ENCODE measurements at places on chromosomes 11 and 22.

- DNase-seq = peak; percentile 12
Measured at GRCh38 chr11:117230999-117231841, 653 bp downstream of the PCSK7 start.

- DNase-seq = no peak
Measured at GRCh38 chr22:35601743-35602615, 15.2 kb downstream of the MB start.

DNA sequence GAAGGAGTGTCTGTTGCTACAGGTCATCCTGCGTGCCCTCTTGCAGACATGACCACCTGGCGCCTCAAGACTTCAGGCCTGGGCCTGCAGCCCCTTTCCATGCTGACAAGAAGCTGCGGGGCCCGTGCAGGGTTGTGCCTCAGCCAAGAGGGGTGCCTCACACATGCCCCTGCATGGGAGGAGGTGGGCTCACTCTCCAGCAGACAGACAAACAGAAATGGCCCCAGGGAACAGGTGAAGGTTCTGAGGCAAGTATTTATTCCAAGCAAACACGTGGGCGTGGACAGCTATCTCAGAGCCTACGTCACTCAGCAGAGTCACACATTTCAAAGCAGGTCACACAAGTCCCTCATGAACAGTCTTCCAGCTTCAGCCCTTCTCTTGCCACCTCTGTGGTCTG, 5.9 kb upstream of the SYCE3 start:
- no peak for DNase-seq

GRCh38 chr11:90805172-90805571, 582.3 kb upstream of the CHORDC1 start:
- DNase-seq = no peak

DNA sequence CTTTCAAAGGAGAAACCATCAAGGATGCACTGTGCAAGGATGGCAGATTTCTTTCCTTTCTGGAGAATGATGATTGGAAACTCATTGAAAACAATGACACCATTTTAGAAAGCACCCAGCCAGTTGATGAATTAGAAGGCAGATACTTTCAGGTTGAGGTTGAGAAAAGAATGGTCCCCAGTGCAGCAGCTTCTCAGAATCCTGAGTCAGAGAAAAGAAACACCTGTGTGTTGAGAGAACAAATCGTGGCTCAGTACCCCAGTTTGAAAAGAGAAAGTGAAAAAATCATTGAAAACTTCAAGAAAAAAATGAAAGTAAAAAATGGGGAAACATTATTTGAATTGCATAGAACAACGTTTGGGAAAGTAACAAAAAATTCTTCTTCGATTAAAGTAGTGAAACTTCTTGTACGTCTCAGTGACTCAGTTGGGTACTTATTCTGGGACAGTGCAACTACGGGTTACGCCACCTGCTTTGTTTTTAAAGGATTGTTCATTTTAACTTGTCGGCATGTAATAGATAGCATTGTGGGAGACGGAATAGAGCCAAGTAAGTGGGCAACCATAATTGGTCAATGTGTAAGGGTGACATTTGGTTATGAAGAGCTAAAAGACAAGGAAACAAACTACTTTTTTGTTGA, 9.8 kb downstream of the FAM111A start:
- DNase-seq = no peak

DNA sequence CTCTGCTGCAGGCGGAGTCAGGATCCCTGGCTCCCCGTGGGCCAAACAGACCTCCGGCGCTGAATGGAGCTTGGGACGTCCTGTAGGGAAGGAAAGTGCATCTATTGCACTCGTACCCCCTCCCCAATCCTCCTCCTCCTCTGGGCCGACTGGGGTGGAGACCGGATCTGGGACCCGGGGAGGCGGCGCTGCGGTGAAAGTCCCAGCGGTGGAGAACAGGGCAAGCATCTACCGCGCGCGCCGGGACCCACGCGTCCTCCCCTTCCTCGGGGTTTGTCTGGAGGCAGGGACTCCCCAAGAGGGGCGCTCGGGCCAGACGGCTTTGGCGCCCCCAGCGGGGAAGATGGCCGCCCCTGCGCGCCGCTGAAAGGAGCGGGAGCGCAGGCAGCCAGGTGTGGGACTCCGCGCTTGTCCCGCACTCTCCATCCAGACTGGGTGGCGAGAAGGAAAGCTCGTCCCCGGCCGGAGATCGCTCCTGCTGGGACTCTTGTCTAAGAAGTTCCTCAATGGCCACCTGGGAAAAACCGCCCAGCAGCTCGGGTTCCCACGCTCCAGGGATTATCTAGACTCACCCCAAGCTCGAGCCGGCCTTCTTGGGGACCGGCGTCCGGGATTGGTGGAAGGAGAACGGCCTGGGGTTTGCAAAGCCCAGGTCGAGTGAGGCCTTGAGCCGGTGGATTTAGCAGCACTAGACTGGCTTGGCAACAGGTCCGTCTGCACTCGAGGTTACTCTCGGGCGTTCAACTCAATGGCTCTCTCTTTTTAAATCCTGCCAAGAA, 718 bp downstream of the FADS2 start:
- DNase-seq = peak; percentile 61

GRCh38 chr11:134063124-134063495, 5.8 kb upstream of the JAM3 start:
- no peak for DNase-seq

GRCh38 chr11:72045849-72046248, 34.5 kb downstream of the NUMA1 start:
- no peak for DNase-seq

GRCh38 chr22:47230741-47231140, 468.3 kb downstream of the TBC1D22A start:
- DNase-seq = no peak

DNA sequence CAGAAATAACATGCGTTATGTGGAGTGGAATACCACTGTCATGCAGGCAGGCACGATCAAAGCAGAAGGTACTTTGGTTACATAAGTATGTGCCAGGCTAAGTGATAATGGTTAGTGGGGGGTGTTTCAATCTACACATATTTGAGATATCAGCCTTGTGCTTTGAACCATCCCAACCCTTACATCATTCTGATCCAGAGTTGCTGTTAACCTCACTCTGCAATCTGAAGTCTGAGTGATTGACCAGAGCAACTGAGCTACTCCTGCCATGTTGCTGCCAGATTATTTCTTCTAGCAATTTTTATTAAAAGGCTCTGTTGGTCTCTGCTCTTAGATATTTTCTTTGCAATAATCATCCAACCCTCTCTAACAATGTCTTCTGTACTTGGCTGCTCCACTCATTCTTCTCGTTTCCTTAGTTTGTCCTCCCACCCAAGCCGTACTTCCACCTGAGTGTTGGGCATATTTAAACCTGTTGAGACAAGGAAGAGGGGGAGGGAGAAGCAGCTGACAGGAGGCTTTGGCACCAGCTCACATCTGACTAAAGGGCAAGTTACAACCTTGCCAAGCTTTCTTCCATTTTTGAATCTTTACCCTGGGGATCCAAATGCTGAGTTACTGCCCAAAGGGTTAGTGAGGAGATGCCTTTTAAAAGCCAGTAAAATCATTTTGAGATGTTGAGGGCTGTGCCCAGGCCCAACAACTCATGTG, 114.1 kb upstream of the SESN3 start:
- DNase-seq = no peak

DNA sequence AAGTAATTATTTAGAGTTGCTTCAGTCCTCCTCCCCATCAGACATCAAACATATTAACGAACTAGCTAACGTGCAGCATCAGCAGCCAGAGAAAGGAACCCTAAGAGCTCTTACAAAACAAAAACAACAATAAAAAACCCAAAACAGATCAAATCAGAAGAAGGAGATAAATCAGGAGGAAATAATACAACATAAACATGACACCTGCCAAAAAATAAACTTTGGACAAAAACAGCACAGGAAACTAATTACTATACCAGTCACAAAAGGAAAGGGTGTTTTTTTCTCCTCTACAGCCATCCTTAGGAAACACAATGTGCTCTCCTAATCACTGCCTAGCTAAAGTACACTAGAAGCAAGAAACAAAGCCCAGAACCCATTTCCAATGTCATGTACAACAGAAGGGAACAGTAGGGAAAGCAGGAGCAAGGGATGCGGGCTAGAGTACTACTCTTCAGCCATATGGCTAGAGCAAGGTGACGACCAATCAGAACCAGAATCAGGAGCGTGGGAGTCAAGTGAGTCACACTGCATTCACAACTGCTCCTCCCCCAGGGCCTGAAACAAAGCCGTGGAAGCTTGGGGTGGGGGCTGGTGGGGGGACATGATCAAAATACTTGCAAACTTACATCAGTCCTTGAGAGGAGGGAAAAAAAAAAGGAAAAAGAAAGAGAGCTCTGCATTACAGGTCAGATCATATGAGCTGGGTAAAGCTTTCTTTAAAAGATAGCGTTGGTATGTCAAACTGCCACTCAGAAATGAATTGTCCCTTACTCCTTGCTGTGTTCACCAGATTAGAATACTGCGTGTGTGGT, 60.4 kb downstream of the LARGE2 start:
- peak; percentile 33 for DNase-seq

- DNase-seq = no peak
Measured at GRCh38 chr22:32106930-32107329, 52.2 kb downstream of the C22orf42 start.

DNA sequence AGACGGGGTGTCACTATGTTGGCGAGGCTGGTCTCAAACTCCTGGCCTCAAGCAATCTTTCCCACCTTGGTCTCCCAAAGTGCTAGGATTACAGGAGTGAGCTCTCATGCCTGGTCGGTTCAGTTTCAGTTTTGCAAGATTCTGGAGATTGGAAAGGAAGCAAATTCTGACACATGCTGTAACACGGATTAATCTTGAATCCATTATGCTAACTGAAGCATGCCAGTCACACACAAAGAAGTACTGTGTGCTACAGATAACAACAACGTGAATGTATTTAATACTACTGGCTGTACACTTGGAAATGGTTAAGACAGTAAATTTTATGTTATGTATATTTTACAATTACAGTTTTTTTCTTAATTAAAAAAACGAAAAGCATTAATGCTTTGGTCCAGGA, 107.6 kb downstream of the MED15 start:
- no peak for DNase-seq

DNA sequence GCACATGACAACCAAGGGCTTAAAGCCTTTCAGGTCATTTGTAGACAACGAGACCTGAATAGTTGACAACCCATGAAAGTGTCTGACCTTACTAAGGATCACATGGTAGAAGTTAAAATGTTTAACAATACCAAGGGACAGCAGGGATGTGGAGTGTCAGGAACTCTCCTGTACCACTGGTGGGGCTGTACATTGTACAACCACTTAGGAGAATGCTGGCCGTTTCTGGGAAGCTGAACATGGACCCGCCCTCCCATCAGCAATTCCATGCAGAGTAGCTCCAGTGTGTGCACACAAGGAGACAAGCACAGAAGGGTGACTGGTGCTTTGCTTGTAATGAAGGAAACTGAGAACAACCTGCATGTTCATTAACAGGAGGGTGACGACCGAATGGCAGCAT, 162.9 kb downstream of the MPPED1 start:
- no peak for DNase-seq

DNA sequence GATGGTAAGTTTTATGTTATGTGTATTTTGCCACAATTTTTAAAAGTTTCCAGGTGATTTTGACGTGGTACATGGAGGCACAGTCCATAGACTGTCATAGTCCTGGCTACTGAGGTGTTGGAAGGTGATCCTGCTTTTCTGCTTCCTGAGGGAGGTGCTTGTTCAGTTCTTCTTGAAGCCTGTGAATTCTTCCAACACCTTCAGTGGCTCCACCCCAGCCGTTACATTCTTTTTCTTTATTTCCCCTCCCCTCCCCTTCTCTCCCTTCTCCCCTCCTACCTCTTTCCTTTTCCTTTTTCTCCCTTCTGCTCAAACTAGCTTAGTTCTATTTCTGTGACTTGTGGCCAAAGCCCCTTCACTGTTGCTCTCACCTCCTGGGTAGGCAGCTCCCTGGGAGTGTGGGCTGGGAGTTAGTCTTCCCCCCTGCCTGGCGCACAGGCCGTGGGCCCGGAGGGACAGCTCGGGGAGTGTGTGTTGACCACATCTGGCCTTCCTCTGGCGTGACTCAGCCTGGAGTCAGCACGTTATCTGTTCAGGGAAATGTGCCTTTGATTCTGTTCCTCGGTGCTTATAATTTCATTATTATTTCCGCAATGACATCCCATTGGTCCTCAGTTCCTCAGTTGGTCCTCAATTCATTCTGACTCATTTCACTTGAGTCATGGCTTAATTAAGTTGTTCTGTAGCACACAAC, 566.2 kb downstream of the TBC1D22A start:
- DNase-seq = no peak

DNA sequence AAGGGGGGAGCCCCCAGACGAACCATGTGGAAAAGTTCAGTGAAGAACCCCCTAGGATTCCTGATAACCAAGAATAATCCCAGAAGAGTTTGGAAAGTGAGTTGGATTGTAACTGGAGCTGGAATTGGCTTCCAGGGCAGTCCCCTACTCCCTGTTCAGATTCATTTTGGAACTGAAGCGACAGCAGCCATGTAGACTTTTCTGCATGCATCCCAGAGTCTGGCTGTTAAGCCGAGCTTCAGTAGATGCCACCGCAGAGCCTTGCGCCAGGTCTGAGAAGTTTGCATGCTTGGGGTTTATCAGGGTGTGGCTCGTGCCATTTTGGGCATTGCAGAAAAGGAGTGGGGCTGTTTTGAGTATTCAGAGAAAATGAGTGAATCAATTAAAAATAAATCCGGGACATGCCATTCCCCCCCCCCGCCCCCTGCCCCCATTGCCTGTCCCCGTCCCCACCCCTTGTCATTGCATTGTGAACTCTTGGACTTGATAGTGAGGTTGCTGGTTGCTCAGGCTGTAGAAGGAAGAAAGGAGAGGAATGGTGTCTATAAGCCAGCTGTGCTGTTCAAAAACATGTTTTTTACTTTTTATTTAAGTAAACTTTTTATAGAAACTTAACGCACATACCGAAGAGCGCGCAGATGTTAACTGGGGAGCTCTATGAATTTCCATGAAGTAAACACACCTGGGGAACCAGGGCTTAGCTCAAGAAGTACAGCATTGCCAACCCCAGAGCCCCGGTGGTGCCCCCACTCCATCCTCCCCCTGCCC, 71.2 kb downstream of the LDLRAD3 start:
- DNase-seq = no peak

DNA sequence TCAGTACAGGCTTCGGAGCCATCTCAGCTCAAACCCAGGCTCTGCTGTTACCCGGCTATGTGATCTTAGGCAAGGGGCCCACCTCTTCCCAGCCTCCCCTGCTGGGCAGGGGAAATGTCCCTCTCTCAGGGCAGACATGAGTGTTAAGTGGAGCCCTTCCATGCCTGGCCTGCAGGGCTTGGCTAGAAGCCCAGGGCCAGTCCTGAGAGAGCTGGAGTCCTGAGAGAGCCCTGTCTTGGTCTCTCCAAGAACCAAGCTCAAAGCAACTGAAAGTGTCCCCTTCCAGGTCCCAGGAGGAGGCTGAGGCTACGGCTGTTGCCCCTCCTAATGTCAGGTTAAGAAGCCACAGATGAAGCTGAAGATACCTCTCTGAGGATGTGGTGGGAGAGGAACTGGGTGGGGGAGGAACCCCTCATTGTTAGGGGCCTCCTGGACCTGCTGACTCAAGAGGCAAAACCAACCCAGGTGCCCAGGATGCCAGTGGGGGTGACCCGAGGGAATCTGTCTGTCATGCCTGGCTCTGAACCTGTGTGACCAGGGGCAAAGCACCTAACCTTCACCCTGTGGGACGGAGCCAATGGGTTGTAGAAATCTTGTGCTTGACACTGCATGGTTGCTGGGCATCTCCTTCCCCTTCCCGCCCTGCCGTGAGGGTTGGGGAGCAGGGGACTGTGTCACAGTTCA, 4.2 kb downstream of the ZP1 start:
- DNase-seq = no peak
